Common myeloid progenitor, CD34-positive (primary cell): ENCODE measurements at places on chromosomes 13 and 19.

DNA sequence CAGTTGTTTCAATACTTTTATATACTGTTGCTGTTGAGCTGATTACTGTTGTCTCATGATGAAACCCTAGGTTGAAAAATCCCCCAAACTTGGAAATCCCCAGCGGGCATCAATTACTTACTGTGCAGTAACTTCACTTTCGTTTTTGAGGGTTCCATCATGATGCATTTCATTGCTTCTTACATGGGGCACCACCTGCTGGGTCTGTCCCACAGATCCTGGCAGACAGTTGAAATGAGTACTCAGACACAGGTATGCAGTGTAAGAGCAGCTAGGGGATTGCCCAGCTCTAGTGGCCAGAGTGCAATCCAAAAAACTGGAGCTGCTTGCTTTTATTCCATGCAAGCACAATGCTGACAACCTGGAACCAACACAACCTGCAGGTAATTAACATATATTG, 132.5 kb upstream of the ZNF91 start:
- DNase-seq, result no peak

GRCh38 chr19:3129112-3129511, 6.7 kb upstream of the GNA15 start:
- peak; percentile 53 for DNase-seq

DNA sequence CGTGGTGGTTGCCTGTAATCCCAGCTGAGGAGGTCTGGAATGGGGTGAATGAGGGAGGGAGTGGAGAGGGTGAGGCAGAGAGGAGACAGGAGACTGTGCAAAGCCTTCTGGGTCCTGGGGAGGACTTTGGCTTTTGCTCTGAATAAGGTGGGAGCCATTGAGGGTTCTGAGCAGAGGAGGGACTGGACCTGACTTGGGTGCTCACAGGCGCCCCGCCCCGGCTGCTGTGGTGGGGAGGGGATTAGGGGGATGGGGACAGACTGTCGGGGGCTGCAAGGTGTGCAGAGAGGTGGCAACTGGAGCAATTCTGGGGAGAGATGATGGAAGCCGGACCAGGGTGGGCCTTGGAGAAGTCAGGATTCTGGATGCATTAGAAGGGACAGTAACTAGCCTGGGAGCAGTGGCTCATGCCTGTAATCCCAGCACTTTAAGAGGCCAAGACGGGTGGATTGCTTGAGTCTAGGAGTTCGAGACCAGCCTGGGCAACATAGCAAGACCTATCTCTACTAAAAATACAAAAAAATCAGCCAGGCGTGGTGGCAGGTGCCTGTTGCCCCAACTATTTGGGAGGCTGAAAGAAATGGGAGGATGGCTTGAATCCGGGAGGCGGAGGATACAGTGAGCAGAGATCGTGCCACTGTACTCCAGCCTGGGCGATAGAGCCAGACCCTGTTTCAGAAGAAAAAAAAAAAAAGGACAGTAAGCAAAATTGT, 16.1 kb upstream of the NANOS3 start:
- no peak for DNase-seq

GRCh38 chr13:21668732-21669275, 2.1 kb upstream of the FGF9 start:
- DNase-seq, result no peak

DNA sequence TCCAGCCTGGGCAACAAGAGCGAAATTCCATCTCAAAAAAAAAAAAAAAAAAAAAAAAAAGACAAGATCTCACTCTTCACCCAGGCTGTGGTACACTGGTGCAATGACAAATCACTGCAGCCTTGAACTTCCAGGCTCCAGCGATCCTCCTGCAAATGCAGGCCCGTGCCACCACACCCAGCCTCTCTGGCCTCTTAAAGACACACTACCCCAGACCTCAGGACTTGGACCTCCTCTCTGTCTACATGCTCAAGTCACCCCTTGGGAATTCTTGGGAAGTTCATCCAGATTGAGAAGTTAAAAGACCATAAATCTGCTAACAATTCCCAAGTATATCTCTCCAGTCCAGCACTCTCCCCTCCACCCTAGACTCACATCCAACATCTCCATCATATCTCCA, 10.6 kb upstream of the HIPK4 start:
- DNase-seq, result no peak

GRCh38 chr13:41177616-41178015, 16.8 kb downstream of the KBTBD7 start:
- DNase-seq, result no peak

DNA sequence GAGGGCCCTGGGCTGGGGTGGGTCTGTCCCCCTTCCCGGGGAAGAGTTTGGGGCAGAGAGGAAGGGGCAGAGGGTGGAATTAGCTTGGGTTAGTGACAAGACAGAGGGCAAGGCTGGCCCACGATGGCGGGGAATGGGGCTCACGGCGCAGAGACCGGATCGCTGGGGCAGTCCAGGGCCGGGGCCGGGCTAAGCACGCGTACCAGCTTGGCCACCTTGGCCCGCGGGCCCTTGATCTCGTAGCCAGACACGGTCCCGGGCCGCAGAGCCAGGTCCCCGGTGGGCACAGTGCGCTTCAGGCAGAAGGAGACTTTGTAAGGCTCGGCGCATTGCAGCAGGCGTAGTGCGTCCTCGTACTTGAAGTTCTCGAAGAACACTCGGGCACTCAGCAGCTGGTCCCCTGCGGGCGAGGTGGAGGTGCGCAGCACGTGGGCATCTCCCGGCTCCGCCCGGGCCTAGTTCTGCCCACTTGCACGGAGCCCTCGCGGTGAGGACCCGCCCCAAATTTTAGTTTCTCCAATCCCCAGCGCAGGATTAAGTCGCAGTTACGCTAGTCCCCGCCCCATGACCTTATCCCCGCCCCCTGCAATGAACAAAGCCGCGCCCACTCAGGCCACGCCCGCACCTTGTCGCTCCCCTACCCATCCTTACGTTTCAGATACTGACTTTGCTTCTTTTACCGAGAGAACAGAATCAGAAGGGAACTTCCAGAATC, 8.6 kb upstream of the HIPK4 start:
- peak; percentile 84 for DNase-seq

GRCh38 chr13:26022538-26023292, 29.1 kb downstream of the SHISA2 start:
- DNase-seq, result no peak

DNA sequence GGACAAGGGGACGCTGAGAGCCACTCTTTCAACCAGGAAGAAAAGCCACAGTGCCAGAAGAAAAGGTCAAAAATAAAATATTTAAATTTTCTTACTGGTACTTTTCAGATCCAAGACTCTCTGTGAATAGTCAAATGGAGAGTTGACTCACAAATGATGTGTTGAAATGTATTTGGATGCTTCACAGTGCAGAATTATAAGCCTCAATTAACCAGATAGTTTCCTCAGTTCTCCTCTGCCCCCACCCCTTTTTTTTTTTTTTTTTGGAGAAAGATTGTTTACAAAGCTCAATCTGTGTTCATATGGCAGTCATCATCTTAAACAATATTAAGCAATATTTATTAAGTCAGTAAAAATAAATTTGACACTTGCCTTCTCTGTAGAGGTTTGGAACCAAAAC, 470.8 kb downstream of the FGF9 start:
- DNase-seq, result no peak

GRCh38 chr13:70729369-70729768, 621.1 kb upstream of the KLHL1 start:
- DNase-seq, result no peak

DNA sequence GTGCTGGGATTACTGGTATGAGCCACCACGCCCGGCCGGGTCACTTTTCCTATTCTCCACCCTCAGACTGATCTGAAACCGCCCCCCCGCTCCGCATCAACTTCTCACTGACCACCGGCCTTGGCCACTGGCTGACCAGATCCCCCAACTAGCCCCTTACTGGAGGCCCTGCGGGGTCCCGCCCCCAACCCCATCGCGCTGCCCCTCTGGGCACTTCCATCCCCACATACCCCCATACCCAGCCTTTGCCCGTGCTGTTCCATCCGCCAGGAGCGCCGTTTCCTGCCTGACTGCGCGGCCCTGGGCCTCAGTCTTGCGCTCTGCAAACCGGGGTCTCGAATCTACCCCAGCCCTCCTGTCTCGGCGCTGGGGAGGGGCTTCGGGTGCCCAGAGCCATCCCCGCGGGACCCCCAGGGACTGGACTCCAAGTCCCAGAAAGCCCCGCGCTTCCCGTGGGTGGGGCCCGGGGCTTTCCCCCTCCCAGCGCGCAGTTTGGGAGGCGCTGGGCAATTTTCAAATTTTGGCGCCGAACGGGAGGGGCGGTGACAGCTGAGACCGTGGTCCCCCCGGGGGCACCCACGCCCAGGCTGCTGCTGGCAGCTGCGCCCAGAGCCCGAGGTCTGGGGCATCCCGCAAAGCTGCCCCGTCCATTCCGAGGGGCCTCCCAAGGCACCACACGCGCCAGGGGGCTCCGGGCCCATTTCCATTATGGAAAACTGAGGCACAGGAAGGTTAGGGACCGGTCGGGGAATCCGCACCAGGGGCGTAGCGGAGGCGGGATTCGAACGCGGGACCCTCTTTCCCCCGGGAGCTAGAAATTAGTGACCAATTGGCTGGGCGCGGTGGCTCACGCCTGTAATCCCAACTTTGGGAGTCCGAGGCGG, 5.2 kb upstream of the LMNB2 start:
- peak; percentile 32 for DNase-seq

DNA sequence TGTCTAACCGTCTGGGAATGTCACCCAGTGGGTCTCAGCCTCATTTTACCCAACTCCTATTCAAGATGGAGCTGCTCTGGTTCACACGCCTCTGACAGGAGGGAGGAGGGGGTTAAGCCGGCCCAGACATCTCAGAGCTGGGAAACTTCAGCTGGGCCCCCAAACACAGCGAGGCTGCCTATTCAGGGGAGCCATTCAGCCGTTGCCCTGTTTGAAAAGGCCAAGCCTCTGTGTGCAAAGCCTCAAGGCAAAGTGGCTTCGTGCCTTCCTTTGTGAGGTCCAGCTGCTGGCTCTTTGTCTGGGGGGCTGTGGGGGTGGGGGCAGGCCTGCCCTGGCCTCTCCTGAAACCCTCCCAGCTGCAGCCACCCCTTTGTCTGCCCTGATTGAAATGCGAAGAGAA, 147.4 kb downstream of the PTPRS start:
- DNase-seq, result no peak

DNA sequence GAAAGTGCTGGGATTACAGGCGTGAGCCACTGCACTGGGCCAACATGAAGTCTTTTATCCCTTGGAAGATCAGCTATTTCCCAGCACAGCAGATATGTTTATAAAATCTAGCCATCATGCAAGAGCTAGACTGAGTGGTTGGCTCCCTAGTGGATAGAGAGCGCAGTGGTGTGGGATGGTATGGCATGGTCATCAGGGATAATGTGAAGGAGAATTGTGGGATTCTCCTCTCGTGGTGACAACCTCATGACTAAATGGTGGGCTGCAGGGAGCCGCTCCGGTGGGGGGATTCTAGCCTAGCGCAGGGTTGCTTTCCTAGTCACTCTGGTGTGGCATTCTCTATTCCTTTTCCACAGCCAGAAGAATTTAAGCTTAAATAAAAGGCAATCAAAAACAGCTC, 43.3 kb upstream of the GPI start:
- no peak for DNase-seq

DNA sequence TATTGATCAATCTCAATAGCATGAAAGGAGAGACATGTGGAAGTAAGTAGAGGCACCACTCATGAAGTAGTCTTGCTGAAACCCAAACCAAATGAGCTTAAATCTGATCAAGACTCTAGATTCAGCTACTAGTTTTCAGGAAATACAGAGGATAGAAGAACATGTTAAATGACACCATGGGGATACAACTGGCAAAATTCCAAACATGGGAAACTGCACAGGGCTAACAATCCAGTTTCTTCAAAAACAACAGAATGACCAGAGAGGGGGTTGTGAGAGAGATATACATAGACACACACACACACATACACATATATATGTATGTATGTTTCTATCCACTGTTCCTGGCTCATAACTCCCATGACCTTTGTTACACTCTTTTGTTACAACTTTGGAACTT, 44.8 kb downstream of the MRPL57 start:
- DNase-seq, result peak; percentile 21

GRCh38 chr19:41796901-41797300, 514 bp downstream of the CEACAM3 start:
- no peak for DNase-seq

DNA sequence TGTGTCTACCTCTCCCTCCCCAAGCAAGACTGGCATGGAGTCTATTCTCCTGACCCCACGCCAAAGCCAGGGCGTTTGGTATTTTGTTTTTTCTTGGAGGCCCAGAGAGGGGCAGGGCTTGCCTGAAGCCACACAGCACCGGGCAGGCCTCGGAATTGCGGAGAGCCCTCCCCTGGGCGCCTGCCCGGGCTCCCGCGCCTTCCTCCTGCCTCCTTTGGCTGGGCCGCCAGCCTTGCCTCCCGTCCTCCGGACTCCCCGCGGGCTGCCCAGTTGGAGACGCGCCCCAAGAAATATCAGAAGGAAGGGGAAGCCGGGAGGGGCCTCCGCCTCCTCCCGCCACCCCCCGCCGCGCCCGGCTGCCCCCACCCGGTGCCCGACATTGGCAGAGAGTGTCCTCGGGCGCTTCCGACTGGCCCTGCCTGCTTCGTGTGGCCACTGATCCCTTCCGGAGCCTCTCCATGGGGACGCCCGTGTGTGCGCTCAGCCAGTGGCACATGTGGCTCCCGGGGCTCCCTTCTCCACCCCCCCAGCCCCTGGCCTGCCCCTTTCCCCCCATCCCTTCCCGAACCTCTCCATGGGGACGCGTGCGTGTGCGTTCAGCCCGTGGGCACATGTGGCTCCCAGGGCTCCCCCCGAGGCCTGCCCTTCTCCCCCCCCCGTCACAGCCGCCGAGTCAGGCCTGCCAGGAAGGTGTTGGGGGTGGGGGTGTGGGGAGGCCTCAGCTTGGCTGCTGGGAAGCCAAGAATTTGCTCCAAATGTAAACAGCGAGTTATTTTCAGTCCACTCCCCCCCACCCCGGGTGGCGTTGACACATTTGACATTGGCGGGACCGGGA, 37.3 kb downstream of the NFIC start:
- DNase-seq, result peak; percentile 79

DNA sequence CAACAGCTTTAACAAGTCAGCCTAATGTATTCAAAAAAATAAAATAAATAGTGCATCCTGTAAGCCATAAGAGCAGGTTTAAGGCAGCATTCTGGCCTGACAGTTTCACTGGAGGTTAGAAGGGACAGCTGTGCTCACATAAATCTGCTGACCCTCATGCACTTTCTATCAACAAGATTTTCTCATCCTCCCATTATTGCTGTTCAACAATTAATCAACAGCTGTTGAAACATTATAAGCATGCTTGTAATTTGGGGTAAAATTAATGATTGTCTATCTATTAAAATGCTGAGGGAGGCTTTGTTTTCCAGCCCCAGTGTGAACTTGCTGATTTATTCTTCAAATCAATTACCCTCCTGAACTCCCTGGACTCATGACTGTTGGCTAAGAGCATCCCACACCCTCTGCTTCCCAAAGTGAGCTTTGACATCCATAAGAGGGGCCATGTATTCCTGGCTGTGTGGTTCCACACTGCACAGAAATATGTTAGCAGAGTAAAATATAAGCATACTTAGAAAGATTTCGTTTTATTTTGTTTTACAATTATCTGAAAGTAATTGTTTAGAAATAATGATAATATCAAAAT, 492.4 kb downstream of the EFNB2 start:
- DNase-seq, result no peak

DNA sequence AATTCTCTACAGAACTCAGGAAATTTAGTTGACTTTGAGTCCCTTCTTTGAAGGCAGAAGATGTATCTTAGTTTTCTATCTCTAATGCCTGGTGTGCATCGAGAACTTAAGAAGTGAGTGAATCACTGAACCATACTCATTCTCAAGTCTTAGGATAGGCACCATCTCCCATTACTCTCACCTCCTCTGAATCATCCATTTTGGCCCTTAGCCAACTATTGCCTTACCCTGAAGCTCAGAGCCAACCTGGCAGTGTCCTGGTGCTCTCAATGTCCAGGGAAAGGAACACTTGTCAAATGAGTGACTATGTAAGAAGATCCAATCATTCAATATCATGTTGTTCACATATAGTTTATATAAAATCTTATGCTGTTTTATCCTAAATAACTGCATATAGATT, 146.6 kb downstream of the RGCC start:
- no peak for DNase-seq
